ENCODE measurements at places on chromosomes 7 and 10.

DNA sequence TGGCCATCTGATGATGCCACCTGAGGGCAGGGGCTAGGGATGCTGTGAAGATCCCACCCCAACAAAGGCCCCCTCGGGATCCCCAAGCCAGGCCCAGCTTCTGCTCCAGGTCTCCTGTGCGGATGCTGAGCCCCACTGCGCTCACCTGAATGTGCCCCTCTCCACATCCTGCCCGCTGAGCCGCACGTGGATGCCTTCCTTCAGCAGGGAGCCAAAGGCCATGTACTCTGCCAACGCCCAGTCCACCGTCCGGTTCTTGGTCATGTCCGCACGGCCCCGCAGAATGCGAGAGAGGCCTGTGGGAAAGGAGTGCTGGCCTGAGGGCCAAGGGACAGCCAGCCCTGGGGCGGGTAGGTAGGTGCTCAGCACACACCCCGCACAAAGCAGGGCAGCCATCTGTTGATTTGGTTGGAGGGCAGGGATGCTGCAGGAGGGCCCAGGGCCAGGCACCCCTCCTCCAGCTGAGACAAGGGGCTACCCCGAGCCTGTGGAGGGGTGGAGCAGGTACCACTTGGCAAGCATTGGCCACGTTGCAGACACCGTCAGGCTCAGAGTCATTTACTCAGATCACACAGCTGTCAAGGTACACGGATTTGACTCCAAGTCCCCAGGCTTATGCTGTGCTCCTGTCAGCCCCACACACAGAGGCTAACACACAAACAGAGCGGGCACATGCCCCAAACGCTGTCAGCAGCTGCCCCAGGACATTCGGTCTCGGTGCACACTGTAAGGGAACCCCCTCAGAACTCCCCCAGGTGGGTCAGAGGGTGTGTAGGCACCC lies 19.2 kb downstream of the OGDHL start:
- DNase-seq: no peak

DNA sequence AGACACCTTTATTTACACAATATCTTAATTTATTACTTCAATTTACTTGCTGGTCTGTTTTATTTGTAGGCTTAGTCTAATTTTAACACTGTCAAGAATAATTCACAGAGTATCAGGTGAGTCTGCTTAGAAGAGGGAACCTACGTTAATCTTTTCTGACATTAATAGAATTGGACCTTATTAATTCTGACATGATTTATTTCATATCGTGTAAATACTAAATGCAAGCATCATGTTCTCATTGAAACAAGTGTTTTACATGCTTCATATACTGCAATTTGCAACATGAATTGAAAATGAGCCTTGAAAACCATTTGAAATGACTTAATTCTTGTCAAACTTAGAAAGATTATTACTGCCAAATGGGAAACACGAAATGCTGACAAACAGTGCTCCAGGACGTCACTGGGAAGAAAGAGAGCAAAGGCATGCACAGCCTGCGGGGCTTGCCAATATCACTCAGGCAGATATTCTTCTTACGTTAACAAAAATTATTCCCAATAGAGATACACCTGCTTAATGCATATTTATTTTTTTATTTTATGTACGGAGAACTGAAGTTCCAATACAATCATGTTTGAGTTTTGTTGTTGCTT lies 282.0 kb upstream of the AKR1E2 start:
- no peak for DNase-seq

- no peak for DNase-seq
Measured at GRCh38 chr10:91104193-91105041, 116.0 kb upstream of the PCGF5 start.

GRCh38 chr10:8533462-8533861 lies 479.0 kb downstream of the GATA3 start:
- DNase-seq: no peak

DNA sequence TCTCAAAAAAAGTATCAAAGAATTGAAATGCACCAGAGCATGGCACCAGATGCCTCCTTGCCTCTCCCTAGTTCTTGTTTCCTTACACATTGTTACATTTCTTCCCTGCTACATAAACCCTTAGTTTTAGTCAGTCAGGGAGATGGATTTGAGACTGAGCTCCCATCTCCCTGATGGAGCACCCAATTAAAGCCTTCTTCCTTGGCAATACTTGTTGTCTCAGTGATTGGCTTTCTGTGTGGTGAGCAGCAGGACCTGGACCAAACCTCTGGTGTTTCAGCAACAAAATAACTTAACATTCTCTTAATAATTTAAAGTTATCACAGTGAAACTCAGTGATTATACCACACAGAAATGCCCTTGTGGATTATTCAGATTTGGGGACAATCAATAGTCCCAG lies 26.9 kb downstream of the PPP1R3C start:
- no peak for DNase-seq

GRCh38 chr7:87426160-87426559 lies 49.3 kb downstream of the ABCB4 start:
- DNase-seq: no peak

- no peak for DNase-seq
Measured at GRCh38 chr7:96676919-96677318, 32.7 kb downstream of the SEM1 start.

GRCh38 chr10:116766837-116767634 lies 24.7 kb upstream of the HSPA12A start:
- no peak for DNase-seq

DNA sequence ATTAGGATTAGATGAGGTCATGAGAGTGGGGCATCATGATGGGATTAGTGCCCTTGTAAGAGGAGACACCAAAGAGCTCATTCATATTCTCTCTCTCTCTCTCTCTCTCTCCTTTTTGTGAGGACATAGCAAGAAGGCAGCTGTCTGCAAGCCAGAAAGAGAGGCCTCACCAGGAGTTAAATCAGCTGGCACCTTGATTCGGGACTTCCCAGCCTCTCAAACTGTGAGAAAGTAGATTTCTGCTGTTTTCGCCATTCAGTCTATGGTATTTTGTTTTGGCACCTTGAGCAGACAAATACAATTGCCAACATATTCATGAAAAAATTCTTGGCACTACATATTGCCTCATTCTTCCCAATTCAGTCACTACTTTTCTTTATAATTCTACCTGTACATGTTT lies 20.6 kb upstream of the ATAD1 start:
- DNase-seq: no peak

GRCh38 chr10:17606547-17607040 lies 10.6 kb downstream of the HACD1 start:
- DNase-seq: no peak

DNA sequence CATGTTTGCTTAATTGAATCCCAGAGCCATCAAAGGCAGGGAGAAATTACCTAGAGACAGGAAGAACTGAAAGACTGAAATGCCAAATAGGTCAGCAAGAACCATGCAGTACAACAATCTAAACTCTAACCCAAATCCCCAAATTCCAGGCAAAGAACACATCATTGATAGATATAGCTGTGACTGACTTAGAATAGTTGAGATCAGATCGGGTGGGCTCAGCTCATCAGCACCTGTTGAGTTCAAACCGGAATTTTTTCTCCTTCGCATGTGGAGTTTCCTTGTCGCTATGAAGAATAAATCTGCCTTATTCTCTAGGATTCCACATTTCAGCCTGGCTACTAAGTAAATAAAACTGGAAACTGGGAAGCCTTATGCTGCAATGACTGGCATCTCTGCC lies 1.4 kb downstream of the ANKMY2 start:
- no peak for DNase-seq

DNA sequence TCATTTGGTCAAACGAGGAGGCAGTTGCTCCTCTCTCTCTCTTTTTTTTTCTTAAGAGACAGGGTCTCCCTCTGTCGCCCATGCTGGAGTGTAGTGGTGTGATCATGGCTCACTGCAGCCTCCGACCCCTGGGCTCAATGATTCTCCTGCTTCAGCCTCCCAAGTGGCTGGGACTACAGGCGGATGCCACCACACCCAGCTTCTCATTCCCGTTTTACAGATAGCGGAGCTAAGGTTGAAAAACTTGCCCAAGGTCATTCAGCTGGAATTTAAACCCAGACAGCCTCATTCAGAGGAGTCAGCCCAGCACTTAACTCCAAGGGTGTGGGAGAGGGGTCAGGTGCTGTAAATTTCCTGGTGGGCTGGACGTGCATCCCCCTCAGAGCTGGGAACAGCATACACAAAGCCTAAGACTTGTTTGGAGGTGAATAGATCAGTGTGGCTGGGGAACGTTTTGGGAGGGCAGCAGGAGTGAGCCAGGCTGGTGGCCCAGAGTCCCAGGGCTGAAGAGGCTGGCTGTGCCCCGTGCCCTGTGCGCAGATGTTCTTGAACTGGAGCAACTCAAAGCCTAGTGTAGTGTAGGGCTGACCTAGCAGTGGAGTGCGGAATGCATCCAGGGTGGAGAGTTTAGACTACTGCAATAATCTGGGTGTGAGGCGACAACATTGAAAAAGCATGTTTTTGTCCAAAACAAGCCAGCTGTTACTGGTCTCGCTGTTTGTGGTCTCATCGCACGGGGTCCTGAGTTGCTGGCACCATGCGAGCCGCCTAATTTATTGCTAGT lies 2.3 kb downstream of the HTRA1 start:
- DNase-seq: no peak
